ENCODE measurements at places on chromosomes 16 and 17.

DNA sequence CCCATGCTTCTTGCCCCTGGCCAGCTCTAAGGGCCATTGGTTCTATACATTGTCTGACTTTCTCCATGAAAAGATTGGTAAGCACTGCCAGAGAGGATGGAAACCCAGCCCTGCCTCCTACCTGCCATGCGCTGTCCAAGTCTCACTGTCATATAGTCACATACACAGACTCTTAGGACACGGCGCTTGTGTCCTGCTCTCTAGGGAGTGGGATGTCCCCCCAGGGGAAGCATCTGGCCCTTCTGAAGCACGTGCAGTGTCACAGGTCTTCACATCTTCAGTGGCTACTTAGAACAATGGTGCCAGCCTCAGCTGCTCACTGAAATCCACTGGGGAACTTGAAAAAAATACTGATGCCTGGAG is 38.7 kb downstream of the MYO18A start:
- DNase-seq: no peak

DNA sequence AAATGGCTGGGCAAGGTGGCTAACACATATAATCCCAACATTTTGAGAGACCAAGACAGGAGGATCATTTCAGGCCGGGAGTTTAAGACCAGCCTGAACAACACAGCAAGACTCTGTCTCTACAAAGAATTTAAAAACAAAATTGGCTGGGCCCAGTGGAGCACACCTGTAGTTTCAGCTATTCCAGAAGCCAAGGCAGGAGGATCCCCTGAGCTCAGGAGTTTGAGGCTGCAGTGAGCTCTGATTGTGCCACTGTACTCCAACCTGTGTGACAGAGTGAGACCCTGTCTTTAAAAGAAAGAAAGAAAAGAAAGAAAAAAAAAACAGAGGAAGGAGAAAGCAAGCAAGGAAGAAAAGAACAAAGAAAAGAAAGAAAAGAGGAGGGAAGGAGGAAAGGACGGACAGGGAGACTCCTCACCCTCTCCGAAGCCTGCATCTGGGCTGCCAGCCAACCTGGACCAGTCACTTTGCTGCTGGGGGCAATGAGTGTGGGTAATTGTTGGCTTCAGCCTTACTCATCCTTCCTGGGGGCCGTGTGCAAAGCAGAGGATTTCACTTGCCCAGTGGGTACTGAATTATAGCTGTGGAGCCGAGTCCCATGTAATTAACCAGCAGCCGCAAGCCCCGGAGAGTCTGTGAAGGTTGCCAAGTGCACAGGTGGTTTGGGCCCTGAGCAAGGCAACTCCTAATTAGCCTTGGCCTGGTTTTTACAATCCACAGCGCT is 6.7 kb upstream of the MT4 start:
- DNase-seq: peak; percentile 11

GRCh38 chr17:29016345-29017210 is 10.7 kb upstream of the SEZ6 start:
- no peak for DNase-seq

DNA sequence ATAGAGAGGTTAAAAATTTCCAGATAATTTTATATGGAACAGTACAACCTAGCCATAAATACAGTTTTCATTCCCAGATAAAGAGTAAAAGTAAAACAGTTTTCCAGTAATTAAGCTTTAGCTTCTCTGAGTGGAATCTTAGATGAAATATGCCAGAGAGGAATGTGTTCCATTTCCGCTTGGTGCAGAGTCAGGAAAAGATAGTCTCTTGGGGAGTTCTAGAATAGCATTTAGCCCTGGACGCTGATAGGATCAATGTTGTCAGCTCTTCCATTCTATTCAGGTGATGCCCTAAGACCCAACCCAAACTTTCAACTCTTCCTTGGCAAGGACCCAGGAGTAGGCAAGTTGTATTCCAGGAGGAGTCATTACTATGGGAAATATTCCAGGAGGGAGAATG is 30.9 kb upstream of the ABCA3 start:
- no peak for DNase-seq

GRCh38 chr16:54283725-54284318 is 2.8 kb downstream of the IRX3 start:
- DNase-seq: no peak

DNA sequence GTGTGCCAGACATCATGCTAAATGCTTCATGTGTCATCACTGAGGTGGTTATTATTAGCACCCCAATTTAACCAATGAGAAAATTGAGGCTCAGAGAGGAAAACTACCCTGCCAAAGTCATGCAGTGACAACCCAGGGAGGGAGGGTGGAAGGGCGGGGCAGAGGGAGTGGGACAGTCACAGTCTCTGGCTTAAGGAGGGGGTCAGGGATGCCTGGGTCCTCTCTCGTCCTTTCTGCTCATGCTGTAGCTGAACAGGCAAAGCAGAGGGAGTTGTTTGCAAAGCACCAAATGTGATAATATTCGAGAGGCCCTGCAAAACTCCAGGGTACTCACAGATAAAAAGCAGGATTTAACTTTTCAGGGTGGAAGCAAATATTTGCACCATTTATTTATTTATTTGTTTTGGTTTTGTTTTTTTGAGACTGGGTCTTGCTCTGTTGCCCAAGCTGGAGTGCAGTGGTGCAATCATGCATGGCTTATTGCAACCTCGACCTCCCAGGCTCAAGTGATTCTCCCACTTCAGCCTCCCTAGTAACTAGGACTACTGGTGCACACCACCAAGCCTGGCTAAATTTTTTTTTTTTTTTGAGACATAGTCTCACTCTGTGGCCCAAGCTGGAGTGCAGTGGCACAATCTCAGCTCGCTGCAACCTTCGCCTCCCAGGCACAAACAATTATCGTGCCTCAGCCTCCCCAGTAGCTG is 47.9 kb upstream of the NKD1 start:
- DNase-seq: no peak

- peak; percentile 2 for DNase-seq
These were observed 22.3 kb downstream of the TMEM11 start for GRCh38 chr17:21191698-21192097.

DNA sequence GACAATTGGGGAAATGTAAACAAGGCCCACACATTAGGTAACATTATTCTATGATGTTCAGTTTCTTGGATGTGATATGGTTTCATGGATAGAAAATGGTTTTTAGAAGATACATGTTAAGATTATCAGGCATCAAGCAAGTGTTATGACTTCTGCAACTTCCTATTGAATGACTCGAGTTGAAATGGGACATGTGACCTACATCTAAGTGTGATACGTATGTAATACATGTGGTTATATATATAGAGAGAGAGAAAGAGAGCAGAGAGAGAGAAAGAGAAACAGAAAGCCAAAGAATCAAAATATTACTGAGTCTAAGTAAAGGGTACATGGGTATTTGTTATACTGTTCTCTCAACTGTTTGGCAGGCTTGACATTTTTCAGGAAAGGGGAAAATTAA is 1.7 kb downstream of the TMEM170A start:
- no peak for DNase-seq

GRCh38 chr17:57855391-57856035 is 5.7 kb upstream of the MRPS23 start:
- no peak for DNase-seq

GRCh38 chr16:87076950-87077749 is 240.0 kb downstream of the C16orf95 start:
- no peak for DNase-seq

DNA sequence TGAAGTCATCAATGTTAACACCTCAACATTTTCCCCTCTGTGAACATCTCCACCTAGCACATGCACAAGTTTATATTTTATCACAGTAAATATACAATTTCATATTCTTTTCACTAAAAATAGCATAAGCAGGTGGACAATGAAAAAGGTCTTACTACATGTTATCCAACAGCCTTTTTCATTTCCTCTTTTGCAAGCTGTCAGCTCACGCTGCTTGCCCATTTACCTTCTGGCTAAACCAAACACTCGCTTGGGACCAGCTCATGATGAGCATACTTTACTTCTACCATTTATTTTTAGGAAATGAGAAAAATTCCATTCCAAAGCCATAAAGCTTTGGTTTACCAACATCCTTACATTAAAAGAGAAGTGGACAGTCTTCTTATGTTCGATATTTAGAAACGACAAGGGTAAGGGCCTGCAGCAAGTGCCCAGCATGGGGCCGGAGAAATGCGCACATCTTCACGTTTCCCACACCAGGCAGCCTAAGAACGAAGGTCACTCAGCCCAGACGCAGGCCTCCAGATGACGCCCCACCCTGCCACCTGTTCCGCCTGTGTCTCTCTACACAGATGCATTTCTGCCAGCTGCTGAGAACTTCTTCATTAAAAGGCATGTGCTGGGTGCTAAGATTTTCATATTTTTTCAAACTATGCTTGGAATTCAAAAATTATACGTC is 13.9 kb downstream of the SNN start:
- DNase-seq: no peak

DNA sequence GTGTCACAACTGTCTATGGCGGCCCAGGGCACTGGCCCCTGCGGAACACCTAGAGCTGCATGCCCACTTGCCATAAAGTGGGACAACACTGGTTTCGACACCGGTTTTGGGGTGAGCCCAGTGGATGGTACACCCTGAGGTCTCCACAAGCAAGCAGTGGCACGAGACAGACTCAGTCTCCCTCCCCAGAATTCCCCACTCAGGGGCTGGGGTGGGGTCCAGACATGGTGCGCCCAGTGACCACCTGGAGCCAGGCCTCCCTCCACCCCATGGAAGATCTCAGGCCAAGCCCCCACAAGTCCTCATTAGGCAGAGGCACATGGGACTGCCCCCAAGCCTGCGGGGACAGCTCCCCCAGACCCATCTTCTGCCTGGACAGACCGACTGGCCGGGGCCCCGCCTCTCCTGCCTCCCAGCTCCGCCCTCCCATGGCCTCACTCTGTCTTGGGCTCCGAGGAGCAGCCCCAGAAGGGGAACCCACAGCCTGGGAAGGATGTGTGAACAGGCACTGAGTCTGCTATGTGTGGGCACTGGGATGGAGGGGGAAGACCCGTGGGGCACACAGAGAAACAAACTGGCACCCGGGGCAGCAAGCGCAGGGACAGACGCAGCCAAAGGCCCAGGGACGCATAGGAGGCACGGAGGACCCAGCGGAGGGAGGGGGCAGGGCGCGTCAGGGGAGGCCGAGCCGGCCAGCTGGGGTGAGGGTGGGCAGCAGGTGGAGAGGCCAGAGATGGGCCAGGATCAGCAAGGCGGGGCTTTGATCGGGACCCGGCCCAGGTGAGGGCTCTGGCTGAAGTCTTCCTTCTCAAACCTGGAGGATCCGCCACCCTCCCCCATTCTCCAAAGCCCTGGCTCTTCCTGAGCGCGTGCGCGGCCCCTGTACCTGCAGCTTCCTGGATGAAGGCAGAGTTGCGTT is 2.8 kb downstream of the TEPSIN start:
- DNase-seq: no peak

DNA sequence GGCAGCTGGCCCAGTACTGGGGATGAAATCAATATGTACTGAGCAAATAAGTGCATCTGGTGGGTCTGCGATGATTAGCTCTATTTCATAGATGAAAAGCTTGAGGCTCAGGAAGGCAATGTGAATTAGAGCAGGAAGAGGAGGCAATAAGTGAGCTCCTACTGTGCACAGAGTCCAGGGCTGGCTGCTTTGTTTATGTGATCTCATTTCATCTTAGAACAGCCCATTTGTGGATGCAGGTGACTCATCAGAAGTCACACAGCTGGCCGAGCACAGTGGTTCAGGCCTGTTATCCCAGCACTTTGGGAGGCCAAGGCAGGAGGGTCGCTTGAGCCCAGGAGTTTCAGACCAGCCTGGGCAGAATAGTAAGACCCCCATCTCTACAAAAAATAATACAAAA is 7.1 kb downstream of the TMEM114 start:
- no peak for DNase-seq

DNA sequence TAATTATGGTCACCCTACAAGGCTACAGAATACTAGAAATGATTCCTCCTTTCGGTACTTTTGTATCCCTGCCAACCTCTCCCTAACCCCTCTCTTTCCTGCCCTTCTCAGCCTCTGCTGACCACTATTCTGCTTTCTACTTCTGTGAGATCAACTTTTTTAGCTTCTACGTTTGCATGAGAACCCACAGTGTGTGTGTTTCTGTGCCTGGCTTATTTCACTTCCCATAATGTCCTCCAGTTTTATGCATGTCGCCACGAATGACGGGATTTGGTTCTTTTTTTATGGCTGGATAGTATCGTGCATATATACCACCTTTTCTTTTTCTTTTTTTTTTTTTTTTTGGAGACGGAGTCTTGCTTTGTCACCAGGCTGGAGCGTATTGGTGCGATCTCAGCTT is 92.1 kb downstream of the RAP1GAP2 start:
- DNase-seq: no peak

- DNase-seq: no peak
These were observed 320.7 kb downstream of the MAP2K4 start for GRCh38 chr17:12341328-12341727.

- no peak for DNase-seq
These were observed 1.4 kb downstream of the ZG16 start for GRCh38 chr16:29779474-29779873.
